Panc1 (cell line): ENCODE measurements at places on chromosomes 6 and 20. TPM values are rescaled to one million over a fixed set of nuclear protein-coding genes. Genes with fewer than 3 reads are reported as not detected.
A peak's percentile ranks its signal among the peaks of the same experiment; 100 is the strongest.

DNA sequence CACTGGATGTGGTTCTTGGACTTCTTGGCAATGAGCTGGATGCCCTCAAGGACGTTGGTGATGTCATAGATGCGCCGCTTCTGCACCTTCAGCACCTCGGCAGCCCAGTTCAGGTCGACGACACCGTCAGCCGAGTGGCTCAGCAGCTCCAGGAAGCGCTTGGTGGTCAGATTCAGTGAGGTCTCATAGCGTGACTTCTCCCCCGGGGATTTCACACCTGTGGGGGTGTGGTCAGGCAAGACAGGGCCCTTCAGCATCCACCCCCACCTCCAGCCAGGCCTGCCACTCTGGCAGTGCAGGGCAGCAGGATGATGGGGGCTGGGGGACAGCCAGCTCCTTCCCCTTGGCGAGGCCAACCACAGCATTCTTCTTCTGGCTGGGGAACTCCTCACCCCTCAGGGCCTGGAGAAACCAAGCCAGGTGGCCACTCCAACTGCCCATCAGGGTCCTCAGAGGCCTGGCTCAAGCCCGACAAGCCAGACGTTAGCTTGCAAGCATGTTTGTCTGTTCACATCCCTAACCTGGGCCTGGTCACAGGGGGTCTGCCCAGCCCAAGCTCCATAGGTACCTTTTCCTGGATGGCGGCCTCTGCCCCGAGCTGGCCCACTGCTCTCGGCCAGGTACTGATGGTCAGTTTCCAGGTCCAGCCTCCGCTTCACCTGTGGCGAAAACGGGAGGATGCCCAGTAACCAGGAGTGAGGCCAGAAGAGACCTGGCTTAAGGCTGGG is 5.7 kb upstream of the NECAB3 start:
- no peak for DNase-seq

- no peak for DNase-seq
Observed at GRCh38 chr6:41722969-41723529, 12.4 kb downstream of the TFEB start.

- DNase-seq, result no peak
Observed at GRCh38 chr20:63492982-63493381, 5.9 kb downstream of the EEF1A2 start.

- DNase-seq, result no peak
Observed at GRCh38 chr20:38915355-38915754, 10.9 kb upstream of the FAM83D start.

GRCh38 chr6:33147807-33148666 is 44.2 kb downstream of the COL11A2 start:
- no peak for DNase-seq

- no peak for DNase-seq
Observed at GRCh38 chr6:131205481-131206244, 70.4 kb downstream of the AKAP7 start.

DNA sequence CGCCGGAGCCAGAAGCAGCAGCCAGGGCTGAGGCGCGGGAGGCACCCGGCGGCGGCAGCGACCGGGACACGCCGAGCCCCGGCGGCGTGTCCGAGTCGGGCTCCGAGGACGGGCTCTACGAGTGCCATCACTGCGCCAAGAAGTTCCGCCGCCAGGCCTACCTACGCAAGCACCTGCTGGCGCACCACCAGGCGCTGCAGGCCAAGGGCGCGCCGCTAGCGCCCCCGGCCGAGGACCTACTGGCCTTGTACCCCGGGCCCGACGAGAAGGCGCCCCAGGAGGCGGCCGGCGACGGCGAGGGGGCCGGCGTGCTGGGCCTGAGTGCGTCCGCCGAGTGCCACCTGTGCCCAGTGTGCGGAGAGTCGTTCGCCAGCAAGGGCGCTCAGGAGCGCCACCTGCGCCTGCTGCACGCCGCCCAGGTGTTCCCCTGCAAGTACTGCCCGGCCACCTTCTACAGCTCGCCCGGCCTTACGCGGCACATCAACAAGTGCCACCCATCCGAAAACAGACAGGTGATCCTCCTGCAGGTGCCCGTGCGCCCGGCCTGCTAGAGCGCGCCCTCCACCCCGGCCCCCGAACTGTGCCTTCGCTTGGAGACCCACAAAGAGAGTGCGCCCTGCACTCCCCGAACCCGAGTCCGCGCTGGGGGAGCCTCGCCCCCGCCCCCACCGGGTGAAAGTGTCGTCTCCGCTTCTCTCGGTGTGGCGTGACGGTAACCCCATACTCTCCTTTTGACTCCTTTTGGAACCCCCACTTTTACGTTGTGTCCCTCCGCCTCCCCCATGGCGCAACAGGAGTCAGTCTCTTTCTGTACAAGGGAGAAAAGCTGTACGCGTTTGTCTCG is 1.6 kb downstream of the INSM1 start:
- DNase-seq, result no peak

- no peak for DNase-seq
Observed at GRCh38 chr6:5665173-5665572, 341.6 kb downstream of the NRN1 start.

GRCh38 chr6:79780881-79781280 is 149.8 kb downstream of the SH3BGRL2 start:
- no peak for DNase-seq

- no peak for DNase-seq
Observed at GRCh38 chr6:80489911-80490635, 383.6 kb downstream of the BCKDHB start.

GRCh38 chr6:106103728-106104109 is 17.6 kb downstream of the PRDM1 start:
- no peak for DNase-seq

- DNase-seq, result no peak
Observed at GRCh38 chr6:132866762-132867449, 52.5 kb downstream of the RPS12 start.

- peak; percentile 77 for DNase-seq
Observed at GRCh38 chr6:117545161-117545595, 57.1 kb downstream of the GOPC start.

GRCh38 chr6:115735610-115736009 is 325.1 kb downstream of the FRK start:
- no peak for DNase-seq

DNA sequence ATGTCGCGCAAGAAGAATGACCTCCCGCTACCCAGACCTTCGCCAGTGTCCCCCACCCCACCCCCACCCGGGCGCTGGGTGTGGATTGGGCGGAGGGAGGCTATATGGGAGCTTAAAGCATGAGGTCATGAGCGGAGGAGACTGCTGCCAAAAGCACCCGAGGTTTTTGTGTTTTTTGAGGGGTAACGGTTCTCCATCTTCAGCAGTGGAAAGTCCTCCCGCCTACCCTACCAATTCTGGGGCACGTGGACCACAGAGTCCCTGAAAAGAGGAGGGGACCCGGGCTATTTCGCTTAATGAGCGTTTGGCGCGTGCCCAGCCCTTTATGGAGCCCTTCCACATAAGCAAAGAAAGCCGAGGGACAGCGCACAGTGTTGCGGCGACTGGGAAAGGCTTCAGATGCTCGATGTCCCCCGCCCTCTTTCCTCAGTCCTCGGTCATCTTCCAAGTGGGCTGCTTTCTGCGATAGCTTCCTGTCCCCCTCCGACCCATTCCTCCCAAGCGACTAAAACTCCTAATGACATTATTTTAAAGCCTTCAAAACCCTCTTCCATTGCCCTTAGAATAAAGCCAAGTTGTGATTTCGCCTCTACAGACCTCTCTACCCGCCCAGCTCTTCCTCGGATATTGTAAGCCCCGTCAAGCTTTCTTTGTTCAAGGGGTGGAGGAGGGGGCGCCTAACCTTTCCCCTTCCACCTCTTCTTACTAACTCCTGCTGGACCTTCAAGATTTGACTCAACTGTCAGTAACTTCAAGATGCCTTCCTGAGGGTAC is 2.1 kb upstream of the TRERF1 start:
- DNase-seq, result no peak

The BCAS1 gene
- 3.1 TPM for total RNA-seq

The MUC21 gene
- not detected for total RNA-seq

The MMS22L gene
- total RNA-seq, result 28.5 TPM

The MAPK14 gene
- total RNA-seq, result 42.3 TPM

The FABP7 gene
- not detected for total RNA-seq

The GPX5 gene
- total RNA-seq, result not detected

The SAMD10 gene
- total RNA-seq, result 8.8 TPM

The COL21A1 gene
- total RNA-seq, result 3.3 TPM
